ENCODE measurements at places on chromosomes 3 and 15. TPM values are rescaled to one million over a fixed set of nuclear protein-coding genes. Genes with fewer than 3 reads are reported as not detected.

DNA sequence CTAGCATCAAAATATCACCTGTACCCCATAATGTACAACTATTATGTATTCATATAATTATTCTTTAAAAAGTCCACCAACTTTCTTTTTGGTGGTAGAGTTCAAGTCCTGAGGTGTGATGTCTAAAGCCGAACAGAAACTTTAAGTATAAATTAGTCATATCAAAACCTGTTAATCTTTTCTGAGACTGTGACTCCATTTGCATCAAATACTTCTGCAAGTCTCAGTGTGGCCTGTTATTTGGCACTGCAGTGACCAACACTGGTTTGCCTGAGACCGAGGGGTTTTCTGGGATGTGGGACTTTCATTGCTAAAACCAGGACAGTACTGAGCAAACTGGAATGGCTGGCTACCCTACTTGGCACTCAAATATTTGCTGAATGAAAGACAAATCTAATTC lies 7.3 kb downstream of the NGLY1 start:
- no peak for DNase-seq

DNA sequence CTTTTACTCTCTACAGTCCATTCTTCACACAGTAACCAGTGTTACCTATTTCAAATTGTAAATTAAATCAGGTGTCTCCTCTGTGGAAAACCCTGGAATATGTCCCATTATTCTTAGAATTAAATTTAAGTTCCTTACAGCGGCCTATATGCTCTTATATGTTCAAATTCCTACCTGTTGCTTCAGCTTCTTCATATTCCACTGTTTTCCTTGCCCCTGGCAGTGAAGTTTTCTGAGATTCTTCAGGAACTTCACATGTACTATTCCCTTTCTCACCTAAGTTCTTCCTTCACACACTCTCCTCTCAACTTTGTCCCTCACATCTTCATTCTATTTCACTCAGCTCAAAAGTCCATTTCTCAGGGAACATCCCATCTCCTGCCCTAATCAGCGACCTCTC lies 68.8 kb downstream of the IL1RAP start:
- DNase-seq = no peak

DNA sequence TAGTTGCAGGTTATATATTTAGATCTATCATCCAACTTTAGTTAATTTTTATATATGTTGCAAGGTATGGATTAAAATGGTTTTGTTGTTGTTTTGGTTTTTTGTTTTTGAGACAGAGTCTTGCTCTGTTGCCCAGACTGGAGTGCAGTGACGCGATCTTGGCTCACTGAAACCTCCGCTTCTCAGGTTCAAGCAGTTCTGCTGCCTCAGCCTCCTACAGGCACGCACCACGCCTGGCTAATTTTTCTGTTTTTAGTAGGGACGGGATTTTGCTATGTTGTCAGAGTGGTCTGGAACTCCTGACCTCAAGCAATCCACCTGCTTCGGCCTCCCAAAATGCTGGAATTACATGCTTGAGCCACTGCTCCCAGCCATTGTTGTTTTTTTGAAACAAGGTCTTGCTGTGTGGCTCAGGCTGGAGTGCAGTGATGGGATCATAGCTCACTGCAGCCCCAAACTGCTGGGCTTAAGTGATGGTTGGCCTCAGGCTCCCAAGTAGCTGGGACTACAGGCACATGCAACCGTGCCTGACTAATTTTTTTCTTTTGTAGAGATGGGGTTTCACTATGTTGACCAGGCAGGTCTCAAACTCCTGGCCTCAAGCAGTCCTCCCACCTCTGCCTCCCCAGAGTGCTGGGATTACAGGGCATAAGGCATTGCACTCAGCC lies 92.0 kb downstream of the ZNF609 start:
- DNase-seq = no peak

GRCh38 chr3:98900265-98901118 lies 1.0 kb downstream of the DCBLD2 start:
- peak; percentile 27 for DNase-seq

GRCh38 chr15:79635897-79636561 lies 203.9 kb downstream of the MINAR1 start:
- DNase-seq = no peak

- DNase-seq = no peak
Measured at GRCh38 chr3:15952543-15953175, 154.9 kb upstream of the ANKRD28 start.

DNA sequence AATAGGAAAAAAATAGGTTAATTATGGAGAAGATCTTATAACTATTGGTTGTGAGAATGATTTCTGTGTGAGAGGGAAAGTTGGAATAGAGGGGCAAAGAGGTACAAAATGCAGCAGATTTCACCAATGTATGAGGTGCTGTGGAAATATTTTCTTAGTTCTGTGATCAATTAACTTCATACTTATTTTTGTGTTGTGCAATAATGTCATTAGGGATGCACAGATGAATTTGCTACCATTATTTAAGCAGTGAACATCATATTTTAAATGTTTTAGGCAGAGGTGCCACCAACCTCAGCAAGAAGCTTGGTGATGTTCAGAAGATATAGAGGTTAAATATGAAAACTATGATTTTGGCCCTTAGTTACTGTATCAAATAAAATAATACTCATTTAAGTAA lies 21.6 kb downstream of the MBNL1 start:
- no peak for DNase-seq

DNA sequence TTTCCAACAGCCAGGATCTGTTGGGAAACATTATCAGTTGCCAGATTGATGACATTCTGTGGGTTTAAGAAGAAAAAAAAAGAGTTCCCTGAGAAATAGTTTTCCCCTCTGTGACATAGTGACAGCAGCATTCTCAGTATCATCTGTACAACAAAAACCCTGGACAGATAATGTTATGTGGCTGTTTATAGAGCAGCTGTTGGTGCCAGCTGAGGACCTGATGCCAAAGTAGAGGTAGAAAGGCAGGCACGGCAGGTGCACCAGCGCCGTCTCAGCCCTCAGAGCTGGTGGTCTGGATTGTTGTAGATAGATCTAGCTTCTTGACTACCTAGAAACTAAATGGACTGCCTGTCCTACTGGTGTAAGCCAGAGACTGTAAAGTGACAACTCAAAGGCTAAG lies 56.2 kb upstream of the FILIP1L start:
- DNase-seq = no peak

DNA sequence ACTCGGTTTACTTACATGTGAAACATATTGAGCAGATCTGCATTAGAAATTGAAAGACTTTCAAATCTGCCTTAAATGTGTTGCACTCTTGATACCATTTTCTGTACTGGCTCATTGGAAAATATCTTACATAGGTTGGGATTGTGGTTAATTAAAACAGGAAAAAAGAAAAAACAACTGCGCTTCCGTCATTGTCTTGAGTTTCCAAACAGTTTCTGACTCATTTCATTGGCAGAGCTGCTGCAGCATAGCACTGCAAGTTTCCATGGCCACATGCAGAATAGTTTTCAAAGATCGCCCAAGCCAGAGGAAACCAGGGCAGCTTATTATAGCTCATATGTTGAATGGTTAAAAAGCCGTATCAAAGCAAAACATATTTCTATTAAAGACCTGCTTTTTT lies 446.6 kb upstream of the BCHE start:
- DNase-seq = no peak

GRCh38 chr3:16388850-16389441 lies 123.9 kb downstream of the OXNAD1 start:
- DNase-seq = no peak

GRCh38 chr15:23877502-23878412 lies 190.7 kb upstream of the NDN start:
- peak; percentile 74 for DNase-seq

DNA sequence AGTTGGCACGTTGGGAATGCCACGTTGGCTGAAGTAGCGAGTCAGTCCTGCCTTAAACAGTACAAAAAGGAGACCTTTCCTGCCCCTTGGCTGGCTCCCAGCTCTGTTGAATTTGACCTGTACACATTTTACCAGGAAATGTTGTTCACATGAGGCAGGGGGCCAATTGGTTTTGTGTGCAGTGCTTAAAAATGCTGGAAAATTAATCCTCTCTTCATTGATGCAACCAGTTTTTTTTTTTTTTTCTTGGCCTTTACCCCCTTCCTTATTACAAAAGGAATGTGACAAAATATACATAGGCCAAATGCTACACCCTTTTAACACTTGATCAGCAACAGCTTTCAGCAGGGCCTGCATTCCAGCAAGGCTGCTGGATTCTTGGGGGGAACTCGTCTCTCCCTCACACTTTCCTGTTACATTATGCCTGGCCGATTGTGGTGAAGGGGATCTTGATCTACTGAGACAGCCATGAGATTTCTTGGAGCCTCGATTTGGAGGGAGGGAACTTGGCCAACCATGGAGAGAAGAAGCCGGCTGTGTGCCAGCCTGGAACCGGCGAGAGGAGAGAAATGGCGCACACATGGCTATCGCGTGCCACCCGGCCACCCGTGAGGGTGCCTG lies 93.1 kb downstream of the DNASE1L3 start:
- no peak for DNase-seq

GRCh38 chr3:15973940-15974339 lies 176.2 kb upstream of the ANKRD28 start:
- no peak for DNase-seq

GRCh38 chr15:94061041-94061440 lies 170.3 kb upstream of the MCTP2 start:
- no peak for DNase-seq

- DNase-seq = no peak
Measured at GRCh38 chr15:80003934-80004472, 33.0 kb upstream of the BCL2A1 start.

DNA sequence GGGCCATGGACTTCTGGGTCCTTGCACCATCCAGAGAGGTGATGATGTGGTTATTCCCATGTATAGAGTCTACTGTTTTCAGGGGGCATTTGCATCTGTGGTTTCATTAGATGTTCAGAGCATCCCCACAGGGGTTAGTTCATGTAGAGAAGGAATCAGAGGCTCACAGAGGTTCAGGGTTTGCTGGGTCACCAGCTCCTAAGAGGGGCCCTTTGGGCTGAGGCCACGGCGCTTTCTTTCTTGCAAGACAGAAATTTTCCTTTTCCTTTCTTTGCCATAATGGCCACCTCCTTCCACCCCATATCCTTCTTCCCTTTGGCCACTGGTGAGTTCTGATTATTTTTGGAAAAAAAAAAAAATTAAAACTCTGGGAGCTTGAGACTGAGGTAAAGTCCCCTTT lies 62.3 kb downstream of the APBA2 start:
- DNase-seq = no peak

DNA sequence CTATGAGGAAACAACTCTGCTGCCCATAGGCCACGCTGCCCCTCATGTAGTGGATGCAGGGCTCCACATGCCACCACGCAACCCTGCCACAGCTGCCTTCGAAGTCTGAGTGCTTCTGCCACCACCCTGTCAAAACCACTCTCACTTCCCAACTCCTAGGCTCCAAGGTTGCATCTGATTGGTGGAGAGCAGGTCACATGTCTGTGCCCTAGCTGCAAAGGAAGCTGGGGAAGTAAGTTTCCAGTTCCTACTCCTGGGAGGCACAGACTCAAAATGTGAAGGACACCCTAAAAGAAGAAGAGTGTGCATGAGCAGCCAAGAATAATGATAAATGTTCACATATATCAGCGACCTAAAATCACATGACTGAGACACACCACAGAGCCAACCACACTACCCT lies 31.9 kb upstream of the TICRR start:
- no peak for DNase-seq

DNA sequence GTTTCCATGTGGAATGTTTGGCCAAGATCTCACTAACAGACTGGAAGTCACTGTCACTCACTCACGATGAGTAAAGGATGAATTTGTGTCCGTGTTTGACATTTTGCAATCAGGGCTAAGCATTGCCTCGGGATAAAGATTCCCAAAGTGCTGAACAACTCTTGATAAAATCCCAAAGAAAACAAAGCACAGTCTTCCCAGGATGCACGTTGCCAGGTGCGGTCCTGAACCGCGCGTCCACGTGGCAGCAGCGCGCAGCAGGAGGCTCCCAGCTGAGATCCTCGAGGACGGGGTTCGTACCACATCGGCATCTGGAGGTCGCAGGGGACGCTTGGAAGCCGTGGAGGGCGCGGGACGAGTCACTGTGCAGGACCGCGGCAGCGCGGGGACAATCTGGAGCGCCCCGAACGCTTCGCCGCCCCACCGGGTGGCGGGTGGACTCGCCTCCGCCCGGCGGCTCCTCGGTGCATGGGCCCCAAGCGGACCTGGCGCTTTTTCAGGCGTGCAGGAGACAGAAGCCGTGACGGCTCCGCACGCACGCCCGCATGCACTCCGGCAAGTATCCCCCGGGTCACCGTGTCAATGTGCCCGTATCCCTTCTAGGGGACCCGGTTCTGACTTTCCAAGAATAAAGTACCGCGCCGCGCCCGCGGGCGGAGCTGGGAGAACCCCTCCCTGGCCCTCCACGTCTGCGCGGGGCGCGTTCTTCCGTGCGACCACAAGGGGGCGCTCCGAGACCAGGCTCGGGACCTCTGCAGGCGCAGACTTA lies 17.7 kb downstream of the CPN2 start:
- DNase-seq = peak; percentile 94

- DNase-seq = no peak
Measured at GRCh38 chr15:51094606-51095569, at the start of gene TNFAIP8L3. Gene TNFAIP8L3, minus strand, starts transcription at chr15:51094906. Its CDS starts 311 bp downstream, at chr15:51094595.

DNA sequence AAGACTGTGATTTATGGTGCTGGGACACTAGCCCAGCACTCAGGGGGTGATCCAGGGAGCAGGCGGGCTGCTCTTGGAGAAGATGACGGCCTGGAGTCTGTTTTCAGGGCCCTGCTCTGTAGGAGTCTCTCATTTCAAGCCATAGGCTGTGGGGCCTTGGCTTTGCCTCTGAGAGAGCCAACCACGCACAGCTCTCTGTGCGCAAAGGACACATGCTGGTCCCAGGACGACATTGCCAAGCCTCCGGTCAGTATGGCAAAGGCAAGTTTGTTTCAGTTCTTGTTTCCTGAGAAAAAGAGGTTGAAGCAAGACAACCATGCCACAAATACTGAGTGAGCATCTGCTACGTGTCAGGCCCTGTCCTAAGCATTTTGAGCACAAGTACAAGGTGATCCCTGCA lies 197.1 kb downstream of the EPHB1 start:
- DNase-seq = no peak

- DNase-seq = no peak
Measured at GRCh38 chr15:42772144-42772543, 35.2 kb upstream of the CDAN1 start.

DNA sequence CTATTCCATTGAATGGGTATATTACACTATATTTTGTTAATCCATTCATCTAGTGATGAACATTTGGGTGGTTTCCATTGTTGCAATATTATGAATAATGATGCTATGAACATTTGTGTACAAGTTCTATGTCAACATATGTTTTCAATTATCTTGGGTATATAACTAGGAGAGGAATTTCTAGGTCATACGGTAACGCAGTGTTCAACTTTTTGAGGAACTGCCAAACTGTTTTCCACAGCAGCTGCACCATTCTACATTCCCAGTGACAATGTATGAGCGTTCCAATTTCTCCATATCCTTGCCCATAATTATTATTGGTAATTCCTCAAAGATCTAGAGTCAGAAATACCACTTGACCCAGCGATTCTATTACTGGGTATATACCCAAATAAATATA lies 24.1 kb upstream of the RORA start:
- no peak for DNase-seq

GRCh38 chr15:73924171-73924921 lies 1.9 kb upstream of the LOXL1 start:
- peak; percentile 54 for DNase-seq

The GPR176 gene
- total RNA-seq = 0.14 TPM

The PLA1A gene
- total RNA-seq = not detected

The CD200 gene
- 30.2 TPM for total RNA-seq

The TIMP4 gene
- 0.34 TPM for total RNA-seq

The ADGRG7 gene
- total RNA-seq = not detected

The LYZL4 gene
- not detected for total RNA-seq

Data from activated CD4-positive, alpha-beta T cell treated with anti-CD3 and anti-CD28 coated beads for 36 hours (primary cell).